Dermis blood vessel endothelial cell (primary cell): ENCODE measurements at places on chromosomes 5 and 9. TPM values are rescaled to one million over a fixed set of nuclear protein-coding genes. Genes with fewer than 3 reads are reported as not detected.

GRCh38 chr5:36111238-36111637 lies 40.4 kb downstream of the LMBRD2 start:
- DNase-seq = no peak

GRCh38 chr5:137316346-137316736 lies 182.8 kb downstream of the SPOCK1 start:
- peak; percentile 32 for DNase-seq

- DNase-seq = peak; percentile 36
Observed at GRCh38 chr9:70392189-70392588, 22.3 kb downstream of the KLF9 start.

GRCh38 chr9:27413511-27414219 lies 110.4 kb upstream of the IFNK start:
- no peak for DNase-seq

DNA sequence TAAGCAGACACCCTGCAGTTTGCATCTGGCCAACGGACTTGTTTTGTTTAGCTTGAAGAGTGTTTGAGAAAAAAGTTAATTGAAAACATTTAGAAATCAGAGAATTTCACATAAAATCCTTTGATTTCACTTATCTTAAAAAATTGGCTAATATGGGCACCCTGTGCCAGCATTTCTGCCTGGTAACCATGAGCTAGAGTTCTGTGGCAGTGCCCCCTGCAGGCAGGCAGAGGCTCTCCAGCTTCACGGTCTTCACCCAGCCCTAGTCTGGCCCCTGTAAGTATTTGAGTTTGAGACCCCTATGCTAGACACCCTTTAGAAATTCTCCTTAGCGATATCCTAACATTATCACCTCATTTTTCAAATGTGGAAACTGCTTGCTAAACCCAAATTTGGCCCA lies 18.8 kb upstream of the FANCC start:
- DNase-seq = peak; percentile 46

GRCh38 chr9:93829271-93830011 lies 125.7 kb downstream of the BARX1 start:
- DNase-seq = no peak

Gene ERP44
- 9.4 and 16.4 TPM in 2 replicates for total RNA-seq

Gene LRRC14B
- total RNA-seq = not detected in 2 replicates

Gene F2RL1
- total RNA-seq = 24.0 and 30.0 TPM in 2 replicates

Gene GDNF
- total RNA-seq = not detected in 2 replicates

Gene ZFP2
- 0.60 and 1.0 TPM in 2 replicates for total RNA-seq
